ENCODE measurements at places on chromosomes 2 and 18.

GRCh38 chr2:175439416-175439815 lies 257.9 kb upstream of the ATP5MC3 start:
- no peak for DNase-seq

DNA sequence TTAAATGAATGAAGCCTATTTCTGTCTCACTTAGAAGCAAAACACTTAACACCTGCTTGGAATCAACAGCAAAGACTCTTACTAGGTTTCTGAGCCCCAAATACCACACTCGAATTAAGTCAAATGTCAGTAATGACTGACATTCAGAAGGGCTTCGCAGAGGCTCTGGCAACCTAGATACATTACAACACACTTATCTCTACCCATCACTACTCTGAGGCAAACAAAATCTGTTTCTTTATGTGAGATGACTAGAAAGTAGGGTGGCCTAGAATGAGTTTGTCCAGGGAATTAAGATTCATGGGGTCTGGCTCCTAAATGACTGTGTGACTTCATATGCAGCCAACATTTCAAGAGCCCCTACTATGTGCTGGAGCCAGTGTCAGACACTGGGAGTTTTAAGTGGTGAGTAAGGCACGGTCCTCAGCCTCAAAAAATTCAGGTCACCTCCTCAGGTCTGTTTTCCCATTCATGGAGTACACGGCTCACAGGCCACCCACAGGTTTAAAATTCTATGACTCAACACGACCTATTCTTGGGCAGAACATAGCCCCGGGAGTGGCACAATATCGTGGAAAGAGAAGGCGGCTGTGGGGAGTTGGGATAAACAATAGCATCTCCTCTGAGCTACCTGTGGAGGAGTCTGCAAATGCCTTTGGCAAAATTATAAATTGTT lies 150.3 kb upstream of the ZFP36L2 start:
- no peak for DNase-seq

DNA sequence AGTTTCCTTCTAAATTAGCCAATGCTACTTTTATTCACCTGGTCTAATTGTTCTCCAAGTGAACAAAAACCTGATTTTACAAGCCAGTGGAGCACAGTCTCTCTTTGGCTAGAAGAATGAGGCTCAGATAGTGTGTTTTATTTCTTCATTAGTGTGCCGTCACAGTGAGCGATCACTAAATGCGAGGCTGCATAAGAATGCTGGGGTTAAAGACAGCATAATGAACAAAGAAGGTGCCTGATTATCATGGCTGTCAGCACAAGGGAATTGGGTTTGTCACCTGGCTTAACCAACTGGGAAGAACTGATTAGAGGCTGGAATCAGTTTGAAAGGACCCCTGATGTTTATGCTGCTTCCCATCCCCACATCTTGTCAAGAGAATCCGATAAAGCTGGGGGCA lies 76.4 kb downstream of the EPHA4 start:
- DNase-seq: peak; percentile 83

GRCh38 chr2:197211881-197212342 lies 98.7 kb downstream of the ANKRD44 start:
- DNase-seq: no peak

- no peak for DNase-seq
Observed at GRCh38 chr2:62611854-62612253, 93.7 kb upstream of the EHBP1 start.

GRCh38 chr2:2681085-2681484 lies 350.0 kb upstream of the MYT1L start:
- DNase-seq: no peak

DNA sequence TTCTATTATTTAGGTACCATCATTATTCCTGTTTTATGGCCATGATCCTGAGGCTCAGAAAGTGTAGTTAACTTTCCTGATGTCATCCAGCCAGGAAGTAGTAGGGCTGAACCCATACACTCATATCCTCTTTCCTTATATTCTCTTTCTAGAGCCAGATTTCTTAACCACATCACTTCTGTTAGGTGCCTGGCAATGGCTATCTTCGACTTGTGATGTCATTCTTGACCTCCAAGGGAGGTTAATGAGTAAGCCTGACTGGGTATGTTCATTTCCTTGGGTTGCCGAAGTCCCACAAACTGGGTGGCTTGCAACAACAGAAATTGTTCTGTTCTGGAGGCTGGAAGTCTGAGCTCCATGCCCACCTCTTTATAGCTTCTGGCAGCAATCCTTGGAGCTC lies 43.4 kb downstream of the ITGB6 start:
- DNase-seq: no peak

GRCh38 chr2:216012133-216012829 lies 1.1 kb downstream of the MREG start:
- no peak for DNase-seq

DNA sequence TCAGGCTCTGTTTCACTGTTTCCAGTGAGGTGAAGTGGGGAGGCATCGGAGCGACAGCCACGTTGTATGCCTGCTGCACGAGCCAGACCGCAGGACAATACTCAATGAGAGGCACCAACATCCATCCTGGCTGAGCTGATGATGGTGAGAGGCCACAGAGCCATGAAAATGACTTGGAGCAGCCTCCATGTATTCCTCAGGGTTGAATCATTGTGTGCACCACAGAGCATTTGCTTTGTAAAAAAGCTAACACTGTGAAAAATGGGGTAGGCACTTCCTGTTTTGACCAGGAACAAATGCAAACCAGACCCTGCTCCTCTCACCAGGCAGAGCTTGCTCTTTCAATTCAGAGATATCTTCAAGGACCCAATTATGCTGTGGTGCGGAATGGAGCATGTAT lies 87.2 kb downstream of the LPIN1 start:
- DNase-seq: no peak

GRCh38 chr18:48932822-48933510 lies 17.8 kb downstream of the SMAD7 start:
- no peak for DNase-seq

- DNase-seq: no peak
Observed at GRCh38 chr18:52118684-52119083, 221.3 kb upstream of the DCC start.

DNA sequence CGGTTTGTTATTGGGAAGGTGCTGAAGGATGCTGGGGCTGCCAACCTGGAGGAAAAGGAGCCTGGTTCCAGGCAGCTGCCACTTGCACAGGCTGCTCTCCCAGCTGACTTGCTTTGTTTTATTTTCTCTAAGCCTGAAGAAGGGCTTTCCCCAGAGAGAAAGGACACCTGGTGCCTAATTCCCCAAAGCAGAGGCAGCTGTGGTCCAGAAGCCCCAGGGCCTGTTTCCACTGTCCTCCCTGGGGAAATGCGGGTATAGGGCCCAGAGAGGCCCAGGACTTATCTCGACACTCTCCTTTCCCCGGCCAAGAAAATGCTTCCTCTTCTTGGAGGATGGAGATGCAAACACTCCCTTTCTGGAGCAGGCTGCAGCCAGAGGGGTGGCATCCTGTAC lies 30.1 kb downstream of the INO80C start:
- DNase-seq: peak; percentile 5

DNA sequence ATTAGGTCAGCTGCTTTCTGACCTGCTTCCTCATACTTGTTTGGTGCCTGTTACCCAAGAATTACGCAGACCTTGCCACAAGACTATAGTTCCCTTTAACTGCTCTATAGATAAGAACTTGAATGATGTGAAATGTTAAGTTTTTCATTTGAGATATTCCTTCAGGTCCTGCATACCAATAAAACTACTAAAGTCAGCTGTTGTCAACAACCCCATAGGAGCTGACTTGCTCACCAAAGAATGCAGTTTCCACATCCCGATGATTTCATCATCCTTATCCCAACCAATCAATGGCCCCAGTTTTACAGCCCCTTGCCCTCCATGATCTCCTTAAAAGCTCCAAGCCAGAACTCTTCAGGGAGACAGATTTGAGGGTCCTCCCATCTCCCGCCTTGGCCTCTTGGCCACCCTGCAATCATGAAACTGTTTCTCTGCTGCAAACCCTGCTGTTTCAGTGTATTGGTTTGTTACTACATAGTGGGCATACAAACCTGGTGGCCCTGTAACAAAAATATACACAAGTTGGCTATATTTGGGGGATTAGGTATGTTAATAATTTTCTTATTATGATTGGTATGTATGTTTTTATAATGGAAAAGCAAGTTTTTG lies 396.3 kb upstream of the CHST9 start:
- DNase-seq: no peak

DNA sequence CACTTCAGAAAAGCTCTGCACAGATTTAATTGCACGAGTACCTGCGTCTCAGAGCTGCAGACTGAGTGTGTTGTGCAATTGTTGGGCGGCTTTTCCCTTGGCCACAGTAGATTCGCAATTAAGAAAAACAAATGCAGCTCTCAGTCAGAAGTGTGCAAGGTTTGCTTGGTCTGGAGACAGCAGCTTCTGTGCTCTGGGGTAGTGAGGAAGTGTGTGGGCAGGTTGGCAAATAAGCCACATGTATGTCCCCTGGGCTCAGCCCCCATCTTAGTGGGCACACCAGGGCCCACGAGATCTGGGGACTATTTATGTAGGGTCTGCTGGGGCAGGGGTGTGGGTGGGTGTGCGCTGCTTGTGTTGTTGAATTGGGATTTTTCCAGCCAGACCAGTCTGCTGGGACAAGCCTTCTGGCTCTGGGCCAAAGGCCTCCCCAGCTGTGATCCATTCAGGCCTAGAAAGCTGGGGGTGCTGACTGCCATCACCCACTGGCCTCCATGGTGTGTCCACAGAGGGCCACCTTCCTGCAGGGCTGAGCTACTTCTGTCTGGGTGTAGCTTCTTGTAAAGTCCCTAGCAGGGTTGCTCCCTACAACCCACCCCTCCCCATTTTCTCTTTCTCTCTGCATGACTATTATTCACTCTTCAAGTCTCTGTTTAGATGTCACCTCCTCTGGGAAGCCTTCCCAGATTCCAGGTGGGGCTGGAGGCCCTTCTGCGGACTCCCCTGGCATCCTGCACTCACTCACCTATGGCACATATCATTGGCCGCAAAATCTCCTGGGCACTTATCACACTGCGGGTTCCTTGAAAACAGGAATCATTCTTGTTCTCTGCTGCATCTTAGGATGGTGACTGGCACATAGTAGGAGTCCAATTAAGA lies 67.8 kb downstream of the ODC1 start:
- no peak for DNase-seq

DNA sequence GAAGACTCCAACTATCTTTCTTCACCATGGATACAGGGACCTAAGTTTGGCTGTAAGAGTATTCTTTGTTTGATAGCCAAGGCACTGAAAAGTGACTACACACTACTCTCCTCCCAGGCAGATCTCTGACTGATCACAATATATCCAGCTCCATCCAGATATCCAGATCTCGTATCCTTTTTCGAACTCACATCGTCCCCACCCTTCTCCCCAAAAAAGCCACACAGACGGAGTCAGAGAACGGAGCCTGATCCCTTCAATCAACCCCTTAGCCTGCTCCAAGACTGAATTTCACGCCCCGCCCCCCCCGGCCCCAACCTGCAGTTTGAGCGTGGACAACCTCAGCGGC lies 533 bp downstream of the DHX57 start:
- DNase-seq: no peak

- DNase-seq: no peak
Observed at GRCh38 chr2:108946442-108946841, 42.6 kb downstream of the EDAR start.

DNA sequence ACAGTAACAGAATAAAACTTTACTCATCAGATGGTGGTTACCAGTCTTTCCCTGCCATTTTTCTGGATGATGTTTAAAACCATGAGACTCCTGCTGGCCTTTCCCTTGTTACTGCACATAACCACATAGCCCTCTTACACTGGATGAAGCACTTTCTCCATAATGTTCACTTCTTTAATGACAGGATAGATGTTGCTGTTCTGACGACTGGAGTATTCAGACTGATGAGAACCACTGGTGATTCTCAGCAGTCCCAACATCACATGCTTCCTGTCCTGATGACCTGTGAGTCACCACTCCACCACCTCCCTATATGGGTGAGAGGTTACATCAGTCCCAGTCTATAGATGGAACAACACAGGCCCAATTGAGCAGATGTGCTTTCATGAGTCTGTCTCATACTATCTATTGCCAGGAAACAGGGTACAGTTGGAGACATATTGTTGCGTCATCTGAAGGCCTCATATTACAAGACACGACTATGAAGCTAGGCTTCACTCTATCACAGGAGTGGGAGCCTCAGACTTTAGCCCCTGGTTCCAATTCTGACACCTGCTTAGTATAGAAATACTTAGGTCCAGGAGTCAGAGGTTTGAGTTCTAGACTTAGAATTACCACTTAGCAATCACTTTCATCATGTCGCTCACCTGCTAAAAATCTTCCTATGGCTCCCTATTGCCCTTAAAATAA lies 145.7 kb upstream of the KLF7 start:
- DNase-seq: no peak

GRCh38 chr18:24446453-24446852 lies 14.0 kb upstream of the HRH4 start:
- DNase-seq: no peak

DNA sequence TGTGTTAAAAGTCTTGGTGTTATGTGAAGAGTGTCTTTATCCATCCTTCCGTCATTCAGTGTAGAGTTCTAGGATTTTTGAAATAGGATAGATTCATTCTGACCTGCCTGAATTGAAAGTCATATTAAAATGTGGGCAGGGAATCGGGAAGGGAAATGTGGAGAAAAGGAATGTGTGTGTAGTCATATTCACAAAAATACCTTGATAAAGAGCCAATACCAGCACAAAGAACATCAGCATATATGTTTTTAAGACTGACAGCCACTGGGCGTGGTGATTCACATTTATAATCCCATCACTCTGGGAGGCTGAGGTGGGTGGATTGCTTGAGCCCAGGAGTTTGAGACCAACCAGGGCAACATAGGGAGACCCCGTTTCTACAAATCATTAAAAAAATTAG lies 188.1 kb downstream of the CAMKMT start:
- no peak for DNase-seq

GRCh38 chr18:8536231-8536630 lies 73.0 kb upstream of the RAB12 start:
- no peak for DNase-seq

GRCh38 chr2:101679801-101680487 lies 17.6 kb upstream of the MAP4K4 start:
- no peak for DNase-seq

DNA sequence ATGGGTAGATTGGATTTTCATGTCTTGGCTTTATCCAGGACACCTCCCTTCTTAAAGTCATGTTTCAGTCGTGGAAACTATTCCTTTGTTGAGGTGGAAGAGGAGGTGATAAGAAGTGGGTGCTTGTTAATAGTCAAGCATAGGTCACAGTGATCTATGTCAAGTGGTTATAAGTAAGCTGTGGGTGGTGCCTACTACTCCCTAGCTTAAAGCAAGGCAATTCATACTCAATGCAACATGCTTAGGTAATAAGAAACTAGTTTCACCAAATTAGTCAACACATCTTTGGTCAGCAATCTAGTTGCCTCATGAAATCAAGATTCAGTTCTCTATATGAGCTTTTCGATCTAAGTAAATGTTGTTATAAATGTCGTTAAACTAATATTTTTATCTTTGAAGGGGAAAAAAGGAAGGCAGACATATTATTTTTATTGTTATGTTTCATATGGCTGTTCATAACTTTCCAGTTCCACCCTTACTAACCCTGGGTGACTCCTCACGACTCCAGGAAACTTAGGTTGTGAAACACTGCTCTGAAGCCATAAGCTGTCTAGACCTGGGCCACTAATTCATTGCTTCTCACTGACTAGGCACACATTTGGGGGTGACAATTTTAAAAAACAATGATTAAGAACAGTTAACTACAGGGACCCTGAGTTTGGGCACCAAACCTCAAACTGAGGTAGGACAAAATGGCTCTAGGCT lies 5.8 kb upstream of the ABCB11 start:
- DNase-seq: no peak
